ENCODE measurements at places on chromosomes 5 and 9.

GRCh38 chr9:128361986-128362646 lies 9.1 kb upstream of the URM1 start:
- DNase-seq: peak; percentile 59

DNA sequence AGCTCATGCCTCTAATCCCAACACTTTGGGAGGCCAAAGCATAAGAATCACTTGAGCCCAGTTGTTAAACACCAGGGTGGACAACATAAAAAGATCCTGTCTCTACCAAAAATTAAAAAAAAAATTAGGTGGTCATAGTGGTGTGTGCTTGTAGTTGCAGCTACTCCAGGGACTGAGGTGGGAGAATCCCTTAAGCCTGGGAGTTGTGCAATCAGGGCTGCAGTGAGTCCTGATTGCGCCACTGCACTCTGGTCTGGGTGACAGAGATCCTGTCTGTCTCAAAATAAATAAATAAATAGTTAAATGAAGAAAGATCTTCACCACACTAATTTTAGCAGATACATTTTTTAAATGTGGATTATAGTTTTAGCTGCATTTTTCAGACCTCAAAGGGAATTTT lies 433.2 kb downstream of the MAT2B start:
- DNase-seq: no peak

DNA sequence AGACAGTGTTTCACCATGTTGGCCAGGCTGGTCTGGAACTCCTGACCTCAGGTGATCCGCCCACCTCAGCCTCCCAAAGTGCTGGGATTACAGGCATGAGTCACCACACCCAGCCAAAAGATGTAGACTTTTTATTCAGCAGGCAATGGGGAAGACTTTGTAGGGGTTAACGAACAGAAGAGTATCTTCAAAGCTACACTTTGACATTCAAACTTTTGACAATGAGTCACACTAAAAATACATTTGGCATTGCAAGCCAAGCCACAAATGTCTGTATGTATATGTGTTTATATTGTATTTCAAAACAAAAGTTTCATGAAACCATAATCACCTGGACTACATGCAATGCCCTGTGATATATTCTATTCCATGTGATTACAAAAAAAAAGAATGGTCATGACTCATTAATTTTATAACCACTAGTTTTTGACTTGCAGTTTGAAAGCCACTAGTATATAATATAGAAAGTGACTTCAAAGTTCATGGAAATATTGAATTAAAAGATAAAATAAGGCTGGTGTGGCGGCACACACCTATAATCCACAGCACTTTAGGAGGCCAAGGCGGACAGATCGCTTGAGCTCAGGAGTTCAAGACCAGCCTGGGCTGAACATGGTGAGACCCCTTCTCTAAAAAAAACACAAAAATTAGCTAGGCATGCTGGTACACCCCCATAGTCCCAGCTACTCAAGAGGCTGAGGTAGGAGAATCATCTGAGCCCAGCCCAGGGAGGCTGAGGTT lies 8.3 kb downstream of the DIMT1 start:
- DNase-seq: no peak

GRCh38 chr5:107957051-107957450 lies 286.3 kb upstream of the EFNA5 start:
- DNase-seq: no peak

GRCh38 chr5:78783434-78784130 lies 135.0 kb upstream of the LHFPL2 start:
- DNase-seq: no peak

GRCh38 chr5:6574111-6574510 lies 58.7 kb downstream of the NSUN2 start:
- DNase-seq: no peak

- DNase-seq: no peak
Measured at GRCh38 chr5:76526950-76527583, 96.1 kb downstream of the F2RL2 start.

GRCh38 chr5:75677607-75678006 lies 39.6 kb downstream of the POC5 start:
- no peak for DNase-seq

- no peak for DNase-seq
Measured at GRCh38 chr5:2017540-2018389, 135.0 kb upstream of the IRX4 start.

- DNase-seq: no peak
Measured at GRCh38 chr9:712643-713042, 128.9 kb upstream of the DMRT1 start.

- DNase-seq: no peak
Measured at GRCh38 chr5:130747556-130747955, 417.5 kb downstream of the HINT1 start.

DNA sequence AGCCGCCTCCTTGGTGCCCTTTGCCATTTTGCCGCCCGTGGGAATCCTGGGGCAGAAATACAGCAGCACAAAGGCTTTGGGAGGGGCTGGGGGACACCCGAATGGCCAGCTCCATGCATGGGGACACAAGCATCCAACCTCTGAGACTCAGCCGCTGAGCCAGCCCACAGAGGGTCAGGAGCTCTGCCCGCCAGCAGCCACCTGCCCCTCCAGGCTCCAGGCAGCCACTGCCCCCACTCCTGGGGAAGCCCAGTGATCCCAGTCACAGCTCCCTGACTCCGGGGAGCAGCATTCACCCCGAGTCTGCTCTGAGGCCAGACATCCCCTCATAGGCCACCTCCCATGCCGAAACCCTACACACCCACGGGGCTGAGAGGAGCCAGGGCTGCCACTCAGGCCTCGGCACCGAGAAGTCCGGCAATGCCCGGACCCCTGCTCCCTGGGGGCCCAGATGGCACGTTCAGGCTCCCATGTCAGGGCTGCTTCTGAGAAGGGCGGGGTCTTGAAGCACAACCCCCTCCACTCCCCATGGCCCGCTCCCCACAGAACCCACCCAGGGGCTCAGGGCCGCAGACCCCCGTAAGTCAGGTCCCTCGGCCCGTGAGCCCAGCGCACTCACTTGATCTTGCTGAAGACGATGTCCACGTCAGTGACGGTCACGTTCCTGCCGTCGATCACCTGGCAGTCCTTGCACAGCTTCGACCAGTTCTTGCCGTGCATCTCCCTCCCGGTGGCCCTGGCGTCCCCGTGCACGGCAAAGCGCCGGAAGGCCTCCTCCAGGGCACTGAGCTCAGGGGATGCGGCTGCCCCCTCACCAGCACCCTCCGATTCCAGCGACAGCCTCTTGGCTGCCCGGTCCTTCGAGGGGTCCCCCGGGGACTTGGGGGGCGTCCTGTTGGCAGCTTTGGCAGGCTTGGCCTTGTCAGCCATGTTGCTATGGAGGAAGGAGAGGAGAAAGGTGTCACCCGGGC lies 15.7 kb downstream of the TPPP start:
- no peak for DNase-seq

DNA sequence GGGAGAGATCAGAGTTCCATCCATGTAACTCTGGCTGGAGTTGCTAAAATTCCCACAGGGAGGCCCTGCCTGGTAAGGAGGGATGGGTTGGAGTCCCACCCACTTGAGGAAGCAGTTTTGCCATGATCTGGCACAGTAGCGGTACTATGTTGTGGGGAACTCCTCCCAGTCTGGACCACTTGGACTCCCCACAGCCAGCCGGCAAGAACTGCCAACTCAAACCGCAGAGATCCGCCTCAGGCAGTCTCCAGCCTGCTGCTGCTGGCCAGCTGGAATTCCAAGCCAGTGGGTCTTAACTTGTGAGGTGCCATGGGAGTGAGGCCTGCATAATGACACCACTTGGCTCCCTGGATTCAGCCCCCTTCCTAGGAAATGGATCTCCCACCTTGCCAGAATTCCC lies 151.9 kb downstream of the NDUFS4 start:
- no peak for DNase-seq

GRCh38 chr9:16309469-16310271 lies 560.8 kb downstream of the BNC2 start:
- no peak for DNase-seq

DNA sequence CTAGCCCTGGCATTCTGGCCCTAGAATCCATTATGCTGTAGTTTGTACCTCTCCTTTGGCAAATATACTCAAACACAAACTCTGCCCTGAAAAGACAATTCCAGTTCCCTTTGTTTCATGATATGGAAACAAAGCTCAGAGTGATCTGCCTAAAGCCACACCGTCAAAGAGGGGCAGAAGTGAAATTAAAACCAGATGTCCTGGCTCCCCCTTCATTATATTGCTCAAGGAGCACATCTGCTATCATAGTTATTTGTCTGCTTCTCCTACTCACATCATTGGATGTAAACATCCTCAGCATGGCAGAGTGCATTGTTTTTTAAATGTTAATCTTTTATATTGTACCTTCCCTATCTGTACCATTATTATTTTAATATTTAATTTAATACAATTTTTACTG lies 266.7 kb upstream of the SMARCA2 start:
- no peak for DNase-seq

DNA sequence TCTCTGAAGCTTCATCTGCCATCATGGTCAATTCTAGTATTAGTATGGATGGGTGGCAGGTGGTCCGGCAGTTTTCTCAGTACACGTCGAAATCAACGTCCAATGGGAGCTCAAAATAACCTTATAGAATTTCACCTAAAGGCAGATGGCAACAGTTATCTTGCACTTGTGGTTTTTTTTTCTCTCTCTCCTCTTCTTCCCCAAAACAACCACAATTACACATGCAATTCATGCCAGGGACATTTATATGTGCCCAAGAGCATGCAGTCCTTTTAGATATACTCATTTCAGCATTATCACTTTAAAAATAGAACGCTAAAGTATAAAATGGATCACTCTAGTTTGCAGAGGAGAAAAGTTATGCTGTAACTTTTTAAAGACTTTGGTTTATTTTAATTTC lies 1428.9 kb upstream of the WWC1 start:
- no peak for DNase-seq

DNA sequence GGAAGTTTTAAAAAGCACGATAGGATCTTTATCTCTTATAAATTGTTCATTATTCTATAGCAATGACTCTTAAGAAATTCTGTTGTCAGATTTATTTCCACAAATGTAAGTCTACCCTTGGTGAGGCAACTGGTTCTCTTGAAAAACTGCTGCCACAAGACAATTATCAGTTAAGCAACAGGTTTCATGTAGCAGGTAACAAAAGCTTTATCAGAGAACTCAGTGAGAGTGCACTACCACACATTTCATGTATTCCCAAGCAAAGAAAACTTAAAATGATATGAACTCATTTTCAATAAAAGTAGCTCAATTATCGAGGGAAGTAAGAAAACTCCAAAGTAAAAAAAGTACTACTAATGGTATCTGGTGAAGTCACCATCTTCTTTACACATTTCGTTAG lies 9.4 kb downstream of the NR6A1 start:
- DNase-seq: no peak

DNA sequence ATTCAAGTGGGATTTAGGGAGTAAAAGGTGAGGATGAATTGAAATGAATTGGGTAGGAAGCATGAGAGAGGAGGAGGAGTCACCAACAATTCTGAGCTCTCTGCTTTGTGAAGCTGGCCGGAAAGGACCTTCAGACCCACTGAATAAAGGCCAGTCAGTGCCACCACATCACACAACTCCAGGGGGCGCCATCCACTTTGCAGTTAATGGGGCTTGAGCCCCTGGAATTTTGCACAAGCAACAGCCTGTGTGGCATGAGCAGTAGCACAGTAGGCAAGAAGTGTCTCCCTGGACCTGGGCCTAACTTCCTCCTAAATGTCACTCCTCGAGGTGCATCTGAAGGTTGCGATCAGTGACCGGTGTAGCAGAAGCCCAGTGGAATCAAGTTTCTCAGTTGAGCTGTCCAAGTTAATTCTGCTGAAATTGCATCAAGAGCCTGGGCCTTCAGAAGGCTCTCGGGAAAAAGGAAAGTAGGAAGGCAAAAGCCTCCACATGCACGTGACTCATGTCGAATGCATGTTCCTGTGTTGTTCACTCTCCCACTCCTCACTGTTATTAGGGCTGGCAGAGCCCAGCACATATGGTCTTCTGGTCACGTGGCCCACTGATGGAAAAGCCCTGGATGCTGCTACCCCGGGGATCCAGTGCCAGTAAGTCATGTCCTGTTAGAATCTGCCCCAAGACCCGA lies 27.8 kb upstream of the GLIS3 start:
- DNase-seq: no peak

DNA sequence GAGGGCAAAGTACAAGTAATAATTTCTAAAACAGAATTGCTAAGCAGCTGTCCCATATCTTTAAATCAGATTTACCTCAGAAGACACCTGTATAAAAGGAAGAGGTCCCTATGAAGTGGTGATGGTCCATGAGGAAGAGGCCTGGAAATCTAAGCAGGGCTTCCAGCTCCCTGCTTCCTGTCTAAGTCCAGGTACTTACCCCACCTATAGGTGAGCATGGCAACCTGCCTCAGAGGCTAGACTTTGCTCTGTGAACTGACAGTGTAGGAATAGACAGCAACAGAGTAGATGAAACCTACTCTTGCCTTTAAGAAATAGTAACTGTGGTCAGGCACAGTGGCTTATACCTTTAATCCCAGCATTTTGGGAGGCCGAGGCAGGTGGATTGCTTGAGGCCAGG lies 55.8 kb upstream of the ARRDC3 start:
- no peak for DNase-seq

DNA sequence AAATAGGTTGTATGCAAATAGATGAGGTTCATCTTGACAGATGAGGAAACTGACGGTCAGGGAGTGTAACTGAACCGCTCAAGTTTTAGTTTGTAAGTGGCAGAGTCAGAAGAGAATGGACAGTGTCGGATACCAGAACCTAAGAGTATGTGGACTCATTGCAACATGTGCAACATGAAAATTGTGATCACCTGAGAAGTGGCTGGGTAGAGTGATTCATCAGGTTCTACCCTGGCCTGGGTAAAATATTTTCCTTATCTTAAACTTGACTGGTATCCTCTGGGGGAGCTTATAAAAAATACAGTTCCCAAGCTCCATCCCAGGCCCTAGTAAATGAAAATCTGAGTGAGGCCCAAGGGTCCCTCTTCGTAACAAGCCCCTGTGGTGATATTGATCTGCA lies 35.2 kb upstream of the MIER3 start:
- DNase-seq: no peak

GRCh38 chr9:89388084-89388867 lies 70.0 kb downstream of the SECISBP2 start:
- DNase-seq: no peak

DNA sequence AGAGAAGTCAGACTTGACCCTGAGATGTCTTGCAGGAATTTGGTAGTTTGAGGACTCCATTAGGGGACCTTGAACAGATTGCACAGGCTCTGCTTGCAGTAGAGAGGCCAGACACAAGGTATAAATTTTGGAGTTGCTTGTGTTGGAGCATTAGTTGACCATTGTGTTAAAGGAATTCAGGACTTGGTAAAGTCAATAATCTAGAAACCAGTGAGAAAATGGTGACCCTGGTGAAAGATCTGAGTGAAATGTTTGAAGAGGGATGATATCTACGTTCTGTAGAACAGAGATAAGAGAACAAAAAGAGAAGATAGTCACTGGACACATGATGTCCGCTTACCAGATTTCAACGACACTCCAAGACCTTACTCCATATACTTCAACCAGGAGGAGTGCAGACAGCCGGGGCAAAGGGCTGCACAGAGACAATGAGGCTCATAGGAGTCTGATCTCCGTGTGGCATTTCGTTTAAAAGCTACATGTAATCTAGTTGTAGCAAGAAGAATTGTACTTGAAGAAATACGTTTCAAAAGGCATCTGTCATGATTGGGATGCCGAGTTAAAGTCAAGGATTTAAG lies 13.2 kb downstream of the DNAJC25 start:
- no peak for DNase-seq

- no peak for DNase-seq
Measured at GRCh38 chr5:161023551-161023950, 171.5 kb upstream of the ATP10B start.

- DNase-seq: no peak
Measured at GRCh38 chr9:22084336-22085035, 75.4 kb upstream of the CDKN2B start.

- no peak for DNase-seq
Measured at GRCh38 chr5:53884844-53885243, 324.4 kb downstream of the NDUFS4 start.
